CD4-positive, alpha-beta T cell treated with Interleukin-10 for 1 hour (primary cell): ENCODE measurements at places on chromosomes 4 and X.

DNA sequence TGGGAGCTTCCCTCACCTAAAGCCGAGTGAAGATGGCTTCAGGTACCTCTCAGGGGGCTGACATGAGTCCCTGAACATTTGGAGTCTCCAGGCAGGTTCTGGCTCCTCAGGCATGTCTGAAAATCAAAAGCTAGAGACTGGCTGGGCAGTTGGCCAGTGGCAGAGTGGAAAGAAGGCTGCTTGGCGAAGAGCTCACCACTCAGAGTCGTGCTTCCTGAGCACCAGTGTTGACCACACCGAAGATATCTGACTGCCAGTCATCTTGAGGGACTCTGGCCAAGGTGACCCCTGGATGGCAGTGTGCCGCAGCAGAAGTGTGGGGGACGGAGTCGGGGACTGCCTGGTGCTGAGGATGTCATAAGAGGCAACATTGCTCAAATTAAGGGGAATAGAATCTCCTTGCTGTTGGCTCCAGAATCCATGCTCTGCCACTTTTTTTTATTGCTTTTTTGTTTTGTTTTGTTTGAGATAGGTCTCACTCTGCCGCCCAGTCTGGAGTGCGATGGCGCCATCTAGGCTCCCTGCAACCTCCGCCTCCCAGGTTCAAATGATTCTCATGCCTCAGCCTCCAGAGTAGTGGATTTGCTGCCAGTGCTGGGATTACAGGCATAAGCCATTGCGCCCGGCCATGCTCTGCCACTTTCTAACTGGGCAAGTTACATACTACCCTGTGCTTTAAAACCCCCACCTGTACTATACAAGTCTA lies 172.5 kb upstream of the GATB start:
- no peak for DNase-seq

- DNase-seq: no peak
Observed at GRCh38 chrX:102892103-102892502, 45.0 kb upstream of the RAB40AL start.

DNA sequence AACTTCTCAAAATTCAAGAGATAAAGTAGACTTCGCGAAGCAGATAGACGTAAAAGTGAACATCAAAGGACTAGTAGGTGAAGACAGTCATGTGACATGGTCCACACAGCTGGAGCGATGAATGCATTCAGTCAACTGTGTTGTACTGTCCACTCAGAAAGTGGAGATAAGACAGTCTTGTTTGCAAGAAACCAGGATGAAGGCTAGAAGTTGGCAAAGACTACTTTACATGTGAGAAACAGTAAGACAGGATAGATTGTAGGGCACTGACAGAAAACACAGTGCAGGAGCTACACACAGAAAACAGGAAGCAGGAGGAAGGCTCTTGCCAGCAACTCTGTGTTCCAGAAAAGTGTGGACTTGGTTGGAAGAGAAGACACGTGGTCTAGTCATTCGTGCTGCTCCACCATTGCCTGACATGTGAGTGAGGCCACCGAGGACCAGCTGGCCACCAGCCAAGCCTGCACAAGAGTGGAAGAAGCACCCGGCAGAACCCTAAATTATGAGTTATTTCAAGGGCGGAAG lies 78.9 kb downstream of the FAT1 start:
- DNase-seq: no peak

- no peak for DNase-seq
Observed at GRCh38 chr4:167868163-167868562, 224.2 kb upstream of the ANXA10 start.

DNA sequence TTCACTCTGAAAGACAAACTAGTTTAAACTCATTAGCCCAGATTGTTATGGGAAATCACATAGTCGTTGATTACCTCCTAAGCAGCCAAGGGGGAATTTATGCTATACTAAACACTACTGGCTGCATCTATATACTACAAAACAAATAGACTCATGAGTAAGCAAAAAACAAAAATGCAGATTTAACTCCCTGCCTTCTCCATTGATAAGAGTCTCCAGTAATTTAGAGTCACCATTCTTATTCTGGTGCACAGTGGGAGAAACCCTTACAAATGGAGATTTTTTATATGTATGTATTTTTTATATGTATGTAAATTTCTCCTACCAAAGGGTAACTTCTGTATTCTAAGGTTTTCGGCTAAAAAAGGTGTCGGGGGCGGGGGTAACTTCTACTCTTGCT lies 126.6 kb downstream of the PLS3 start:
- no peak for DNase-seq

DNA sequence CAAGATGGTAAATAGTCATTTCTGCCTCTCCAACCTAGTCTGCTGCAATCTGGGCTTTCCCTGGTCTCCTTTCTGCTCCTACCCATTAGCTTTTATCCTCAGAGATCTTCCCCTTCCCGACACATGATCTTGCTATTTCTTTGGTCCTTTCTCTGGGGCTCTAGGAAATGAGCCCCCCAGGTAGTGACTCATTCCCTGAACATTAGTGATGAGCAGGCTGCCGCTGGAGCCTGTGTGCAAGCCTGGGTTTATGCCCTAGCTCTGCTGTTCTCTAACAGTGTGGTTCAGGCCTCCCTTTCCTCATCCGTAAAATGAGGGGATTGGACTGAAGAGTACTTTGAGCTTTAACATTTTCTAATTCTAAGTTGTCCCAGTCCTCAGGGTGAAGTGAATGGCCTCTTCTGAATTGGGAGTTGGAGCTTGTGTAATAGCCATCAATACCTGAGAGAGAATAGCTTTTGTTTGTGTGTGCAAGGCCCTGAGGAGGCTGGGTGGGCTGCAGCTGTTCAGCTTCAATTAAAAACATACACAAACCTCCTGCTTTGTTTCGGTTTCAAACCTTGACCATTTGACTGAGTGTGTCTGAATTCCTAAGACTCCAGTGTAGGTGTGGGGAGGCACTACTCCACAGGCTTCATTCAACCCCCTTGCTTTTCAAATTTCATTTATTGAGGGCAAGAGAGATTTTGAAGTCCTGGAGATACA lies 115.6 kb upstream of the SCML1 start:
- DNase-seq: no peak

GRCh38 chr4:120995266-120996010 lies 72.9 kb upstream of the PRDM5 start:
- DNase-seq: no peak

- DNase-seq: no peak
Observed at GRCh38 chrX:38473701-38474100, 87.6 kb upstream of the TSPAN7 start.

GRCh38 chrX:426881-427280 lies 40.2 kb upstream of the PPP2R3B start:
- no peak for DNase-seq

DNA sequence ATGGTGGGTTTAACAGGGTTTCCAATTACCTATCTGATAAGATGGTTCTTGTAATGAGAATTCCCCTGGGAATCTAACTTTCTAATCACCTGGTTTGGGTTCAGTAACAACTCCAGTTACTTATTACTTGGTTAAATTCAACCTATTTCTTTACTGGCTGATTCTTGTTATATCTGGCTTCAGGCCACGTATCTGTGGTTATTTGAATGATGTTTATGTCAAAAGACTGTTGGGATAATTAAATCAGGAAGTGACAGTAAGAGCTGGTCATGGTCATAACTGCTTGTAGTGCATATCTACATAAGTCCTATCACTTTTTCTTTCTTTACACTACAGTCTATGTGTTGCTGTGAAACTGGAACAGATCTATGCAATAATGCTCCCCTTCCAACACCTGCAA lies 108.1 kb downstream of the MID1 start:
- DNase-seq: no peak

DNA sequence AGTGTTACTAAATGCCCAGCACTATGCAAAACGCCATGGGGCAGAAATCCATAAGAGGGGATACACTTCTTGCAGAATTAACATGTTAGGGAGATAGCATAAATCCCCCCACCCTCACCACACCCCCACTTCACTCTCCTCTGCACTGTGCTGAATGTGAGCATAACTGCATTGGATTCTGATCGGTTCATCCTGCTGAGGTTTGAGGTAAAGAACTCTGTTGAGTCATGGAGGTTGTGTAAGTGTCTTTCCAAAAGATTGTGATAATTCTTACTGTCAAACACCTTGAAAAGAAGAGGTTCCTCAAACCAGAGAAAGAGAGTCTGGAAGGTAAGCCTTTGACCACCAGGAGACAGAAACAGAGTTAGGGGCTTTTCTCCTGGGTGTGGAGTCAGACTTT lies 43.6 kb downstream of the RBM47 start:
- DNase-seq: no peak

- no peak for DNase-seq
Observed at GRCh38 chr4:8593264-8594096, 915 bp downstream of the CPZ start.

DNA sequence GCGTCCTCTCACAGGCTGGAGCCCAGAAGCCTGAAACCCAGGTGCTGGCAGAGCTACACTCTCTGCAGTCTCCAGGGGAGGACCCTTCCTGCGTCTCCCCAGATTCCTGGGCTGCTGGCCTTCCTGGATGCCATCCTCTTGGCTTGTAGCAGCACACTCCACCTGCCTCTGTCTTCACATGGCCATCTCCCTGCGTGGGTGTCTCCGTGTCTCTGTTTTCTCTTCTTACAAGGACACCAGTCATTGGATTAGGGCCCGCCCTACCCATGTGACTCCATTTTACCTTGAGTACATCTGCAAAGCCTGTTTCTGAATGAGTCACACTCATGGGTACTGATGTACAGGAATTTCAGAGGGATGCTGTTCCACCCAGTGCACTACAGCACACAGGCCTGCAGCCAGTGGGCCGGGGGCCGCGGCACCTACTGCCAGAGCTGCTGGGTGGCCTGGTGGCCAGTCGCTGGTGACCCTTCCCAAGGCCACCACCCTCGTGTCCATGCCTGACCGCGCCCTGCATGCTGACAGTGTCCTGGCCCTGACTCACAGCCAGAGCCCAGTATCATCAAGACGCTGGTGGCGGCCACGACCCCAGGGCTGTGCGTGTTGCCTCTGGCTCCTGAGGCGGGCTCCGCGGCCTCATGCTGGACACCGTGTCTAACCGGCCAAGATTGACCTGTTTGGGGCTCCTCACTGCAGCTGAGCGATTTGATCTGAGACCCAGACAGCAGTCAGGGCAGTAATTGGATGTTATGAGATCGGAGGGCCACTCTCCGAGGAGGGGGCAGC lies 63.6 kb upstream of the NKX1-1 start:
- DNase-seq: no peak

GRCh38 chr4:25950461-25951389 lies 36.7 kb downstream of the SMIM20 start:
- DNase-seq: no peak

DNA sequence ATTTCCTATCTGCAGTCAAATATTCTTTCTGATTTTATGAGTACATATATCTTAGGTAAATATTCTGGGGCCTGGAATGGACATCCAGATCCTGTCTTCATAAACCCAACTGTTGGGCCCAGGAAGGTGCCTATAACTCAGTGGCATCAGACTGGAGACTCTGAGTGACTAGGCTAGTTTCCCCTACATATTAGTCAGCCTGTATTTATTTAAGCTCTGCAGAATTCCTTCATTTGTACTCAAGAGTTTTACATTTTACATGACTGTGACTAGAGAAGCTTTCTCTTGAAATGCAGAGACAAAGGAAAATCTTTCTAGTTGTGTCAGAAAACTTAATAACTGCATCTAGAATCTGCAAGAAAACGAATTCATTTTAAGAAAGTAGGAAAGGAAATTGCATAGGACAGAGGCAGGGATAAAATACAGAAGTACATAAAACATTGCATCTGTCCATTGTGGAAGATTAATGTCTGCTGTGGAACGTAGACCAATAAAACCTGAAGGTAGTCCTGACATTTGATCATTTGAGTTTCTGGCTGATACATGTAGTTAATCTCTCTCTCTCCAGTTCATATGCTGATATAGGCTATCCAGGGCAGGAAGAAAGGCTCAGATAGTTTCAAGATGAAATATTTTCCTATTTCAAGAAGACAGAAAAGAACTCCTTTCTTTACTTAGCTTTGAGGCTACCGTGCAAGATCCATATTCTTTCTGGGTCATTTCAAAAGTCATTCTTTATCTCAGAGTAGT lies 78.2 kb downstream of the OPHN1 start:
- DNase-seq: no peak

- no peak for DNase-seq
Observed at GRCh38 chrX:55742649-55743048, 25.1 kb downstream of the RRAGB start.

DNA sequence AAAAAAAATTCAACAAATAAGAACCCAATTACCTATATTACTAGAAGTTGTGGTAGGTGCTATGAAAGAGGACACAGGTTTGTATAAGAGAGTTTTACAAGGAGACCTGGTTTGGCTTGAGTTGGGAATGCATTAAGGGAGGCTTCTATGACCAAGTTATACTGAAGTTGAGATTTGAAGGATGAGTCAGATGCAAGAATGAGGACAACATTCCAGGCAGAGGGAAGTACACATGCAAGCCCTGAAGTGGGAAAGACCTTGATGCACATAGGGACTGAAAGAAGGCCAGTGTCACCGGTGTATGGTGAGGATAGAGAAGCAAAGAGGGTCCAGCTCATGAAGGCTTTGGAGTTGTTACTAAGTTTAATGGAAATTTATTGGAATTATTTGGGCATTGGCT lies 52.2 kb downstream of the ANK2 start:
- no peak for DNase-seq
